ENCODE measurements at places on chromosomes 3 and 15. TPM values are rescaled to one million over a fixed set of nuclear protein-coding genes. Genes with fewer than 3 reads are reported as not detected.

The ADGRG7 gene
- not detected for total RNA-seq

The PHLDB2 gene
- 2.1 TPM for total RNA-seq

The GOLGA6L4 gene
- 0.15 TPM for total RNA-seq

The NOX5 gene
- total RNA-seq: not detected

The PSTPIP1 gene
- 40.4 TPM for total RNA-seq

DNA sequence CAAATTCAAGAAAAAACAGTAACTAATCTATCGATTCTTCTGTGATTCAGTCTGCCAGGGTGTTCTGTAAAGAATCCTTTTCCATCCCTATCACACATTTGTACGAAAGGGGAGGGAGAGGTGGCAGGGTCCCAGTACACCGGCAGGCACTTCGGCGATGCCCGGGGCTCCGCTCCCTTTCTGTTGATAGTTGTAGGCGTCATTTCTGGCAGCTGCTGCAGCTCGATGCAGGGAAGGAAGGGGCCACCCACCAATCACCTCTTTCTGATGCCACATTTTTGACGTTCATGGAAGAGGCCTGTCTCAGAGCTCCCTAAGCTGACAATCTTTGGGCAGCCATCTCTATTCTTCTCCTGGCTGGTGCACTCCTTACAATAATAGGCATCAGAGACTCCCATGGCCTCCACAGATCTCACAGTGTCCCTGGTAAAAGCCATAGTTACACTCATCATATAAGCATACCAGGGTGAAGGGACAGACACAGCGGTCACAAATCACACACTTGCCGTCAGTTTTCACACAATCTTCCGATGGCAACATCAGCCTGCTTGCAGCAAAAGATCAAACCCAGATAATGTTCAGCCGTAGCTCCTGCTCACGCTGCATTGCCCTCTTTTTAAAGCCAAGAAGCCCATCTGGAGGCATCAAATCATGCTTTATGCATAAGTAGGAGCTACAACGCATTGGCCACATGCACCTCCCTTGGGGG lies 60.8 kb upstream of the ZBTB38 start:
- H3K36me3 ChIP-seq: no peaks in the 10 kb centered on the region
- H3K4me1 ChIP-seq: peaks cover 18% of the 10 kb centered on the region
- H3K4me3 ChIP-seq: no peak overlapping the region
- DNase-seq: no peak
- H3K27me3 ChIP-seq: no peaks in the 10 kb centered on the region

DNA sequence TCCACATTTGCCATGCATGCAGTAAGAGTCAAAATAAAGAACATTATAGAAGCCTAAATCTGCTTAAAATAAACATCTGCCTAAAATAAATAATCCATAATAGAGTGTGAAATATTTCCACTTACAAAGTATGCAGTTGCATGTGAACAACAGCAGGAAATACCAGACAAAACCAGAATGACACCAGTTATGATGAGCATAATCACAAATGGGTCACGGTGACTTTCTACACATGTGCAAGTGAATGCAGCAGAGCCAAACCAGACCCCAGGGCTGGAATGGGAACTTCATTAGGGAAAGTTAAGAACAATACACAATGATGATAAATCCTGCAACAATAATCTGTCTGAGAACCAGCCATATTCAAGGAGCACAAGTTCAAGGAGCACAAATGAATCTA lies 615.5 kb downstream of the ROBO2 start:
- no peak for DNase-seq
- no peaks in the 10 kb centered on the region for H3K36me3 ChIP-seq
- no peak overlapping the region for H3K27ac ChIP-seq
- H3K4me3 ChIP-seq: no peak overlapping the region

DNA sequence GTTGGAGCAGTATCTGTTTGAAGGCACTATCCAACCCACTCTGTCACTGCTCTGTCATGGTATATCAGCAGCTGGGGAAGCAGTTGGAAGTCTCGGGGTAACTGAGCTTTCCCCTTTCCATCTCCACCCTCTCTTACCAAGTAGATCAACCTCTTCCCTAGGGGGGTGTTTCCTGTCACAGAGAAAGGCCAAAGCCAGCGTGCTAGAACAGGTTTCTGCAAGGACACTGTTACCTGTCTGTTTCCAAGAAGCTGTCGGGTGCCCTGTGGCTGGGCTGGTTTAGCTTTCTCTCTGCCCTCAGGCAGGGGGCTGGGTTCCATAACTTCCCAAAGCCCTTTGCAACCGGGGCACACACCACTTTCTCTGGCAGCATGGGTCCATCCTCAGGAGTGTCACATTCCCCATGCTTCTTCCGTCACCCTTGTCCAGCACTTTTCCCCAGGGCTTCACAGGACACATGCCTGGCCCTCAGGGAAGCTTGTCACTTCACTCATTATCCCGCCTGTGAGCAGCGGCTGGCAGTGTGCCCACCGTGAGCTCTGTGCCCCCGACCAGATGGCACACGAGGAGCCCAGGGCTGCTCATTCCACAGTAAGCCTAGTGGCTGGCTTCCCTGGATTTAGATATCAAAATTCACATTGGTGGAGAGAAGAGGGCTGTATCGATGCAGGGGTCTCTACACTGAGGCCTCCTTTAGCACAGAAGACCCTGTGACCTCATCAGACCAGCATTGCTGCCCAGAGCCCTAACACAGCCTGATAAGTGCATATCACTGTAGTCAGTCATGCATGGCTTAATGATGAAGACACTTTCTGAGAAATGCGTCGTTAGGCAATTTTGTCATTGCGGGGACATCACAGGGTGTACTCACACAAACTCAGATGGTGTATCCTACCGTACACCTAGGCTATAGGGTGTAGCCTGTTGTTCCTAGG lies 205.8 kb downstream of the SLCO3A1 start:
- H3K4me1 ChIP-seq: no peaks in the 10 kb centered on the region
- H3K36me3 ChIP-seq: no peaks in the 10 kb centered on the region
- no peaks in the 10 kb centered on the region for H3K27me3 ChIP-seq
- H3K27ac ChIP-seq: no peak overlapping the region
- no peak overlapping the region for H3K4me3 ChIP-seq

DNA sequence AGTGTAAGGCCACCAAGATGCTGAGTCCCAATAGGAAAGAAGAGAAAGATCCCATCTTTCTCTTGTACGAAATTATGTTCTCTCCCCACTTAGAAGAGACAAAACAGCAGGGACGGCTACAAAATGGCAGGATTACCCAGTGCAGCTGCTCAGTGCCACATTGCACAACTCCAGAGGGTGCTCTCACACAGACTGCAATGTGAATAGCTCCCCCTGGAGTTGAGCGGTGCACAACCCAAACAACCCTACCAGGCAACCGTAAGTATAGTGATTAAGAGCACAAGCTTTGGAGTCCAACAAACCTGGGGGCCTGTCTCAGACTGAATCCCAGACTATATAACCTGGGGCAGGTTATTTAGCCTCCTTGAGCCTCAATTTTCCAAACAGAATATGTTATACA lies 3.1 kb upstream of the BHLHE40 start:
- no peak overlapping the region for H3K27ac ChIP-seq
- DNase-seq: peak; percentile 79
- no peak overlapping the region for H3K4me3 ChIP-seq
- H3K27me3 ChIP-seq: 0 out of 2 replicates have a peak, but pooled peaks cover 2% of the 10 kb centered on the region
- no peaks in the 10 kb centered on the region for H3K36me3 ChIP-seq

- peaks cover 22% of the 10 kb centered on the region for H3K4me1 ChIP-seq
- H3K27me3 ChIP-seq: no peaks in the 10 kb centered on the region
- no peak overlapping the region for H3K27ac ChIP-seq
- peak overlapping the region; percentile 6 for H3K4me3 ChIP-seq
- DNase-seq: no peak
- H3K36me3 ChIP-seq: no peaks in the 10 kb centered on the region
Observed at GRCh38 chr15:70327328-70327855, 229.7 kb upstream of the TLE3 start.

- no peaks in the 10 kb centered on the region for H3K4me1 ChIP-seq
- no peak overlapping the region for H3K4me3 ChIP-seq
- no peak overlapping the region for H3K27ac ChIP-seq
- no peak for DNase-seq
Observed at GRCh38 chr15:59879506-59880265, 124.4 kb upstream of the FOXB1 start.

- no peak for DNase-seq
- no peaks in the 10 kb centered on the region for H3K4me1 ChIP-seq
Observed at GRCh38 chr15:59171067-59171397, 35.6 kb upstream of the LDHAL6B start.

GRCh38 chr3:120773932-120774331 lies 31.4 kb downstream of the GTF2E1 start:
- H3K4me1 ChIP-seq: peaks cover 10% of the 10 kb centered on the region
- no peaks in the 10 kb centered on the region for H3K27me3 ChIP-seq
- peaks cover 29% of the 10 kb centered on the region for H3K36me3 ChIP-seq
- H3K27ac ChIP-seq: no peak overlapping the region
- DNase-seq: no peak

DNA sequence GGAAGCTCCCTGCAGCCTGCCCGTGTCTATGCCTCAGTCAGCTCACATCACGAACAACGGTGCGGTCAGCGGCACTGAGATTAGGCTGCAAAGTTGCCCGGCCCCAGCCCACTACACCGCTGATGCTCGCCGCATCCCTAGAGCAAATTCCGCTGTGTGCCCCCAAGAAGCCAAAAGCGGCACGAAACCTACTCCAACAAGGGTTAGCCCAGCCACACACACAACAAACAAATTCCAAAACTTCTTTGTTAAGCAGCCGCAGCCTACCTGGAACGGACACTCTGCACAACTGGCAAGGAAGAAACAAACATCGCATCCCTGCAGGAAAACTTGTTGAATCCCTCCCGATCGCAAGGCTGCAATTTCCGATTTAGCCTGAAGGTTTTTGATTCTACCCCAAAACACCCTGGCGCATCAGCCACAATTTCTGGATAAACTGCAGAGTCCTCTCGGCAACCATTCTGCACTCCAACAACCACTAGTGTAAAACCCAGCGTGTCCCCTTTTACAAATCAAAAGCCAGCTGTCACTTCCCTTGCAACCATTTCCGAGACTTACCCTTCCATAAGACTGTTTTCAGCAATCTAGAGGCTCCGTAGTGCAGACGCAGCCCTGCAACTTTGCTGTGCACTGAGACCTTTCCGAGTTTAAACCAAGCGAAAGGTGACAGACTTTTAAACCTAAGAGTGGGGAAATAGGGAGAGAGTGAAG lies 449 bp downstream of the ROBO1 start:
- no peaks in the 10 kb centered on the region for H3K36me3 ChIP-seq
- no peak overlapping the region for H3K4me3 ChIP-seq
- no peaks in the 10 kb centered on the region for H3K4me1 ChIP-seq
- no peak for DNase-seq
- no peaks in the 10 kb centered on the region for H3K27me3 ChIP-seq

DNA sequence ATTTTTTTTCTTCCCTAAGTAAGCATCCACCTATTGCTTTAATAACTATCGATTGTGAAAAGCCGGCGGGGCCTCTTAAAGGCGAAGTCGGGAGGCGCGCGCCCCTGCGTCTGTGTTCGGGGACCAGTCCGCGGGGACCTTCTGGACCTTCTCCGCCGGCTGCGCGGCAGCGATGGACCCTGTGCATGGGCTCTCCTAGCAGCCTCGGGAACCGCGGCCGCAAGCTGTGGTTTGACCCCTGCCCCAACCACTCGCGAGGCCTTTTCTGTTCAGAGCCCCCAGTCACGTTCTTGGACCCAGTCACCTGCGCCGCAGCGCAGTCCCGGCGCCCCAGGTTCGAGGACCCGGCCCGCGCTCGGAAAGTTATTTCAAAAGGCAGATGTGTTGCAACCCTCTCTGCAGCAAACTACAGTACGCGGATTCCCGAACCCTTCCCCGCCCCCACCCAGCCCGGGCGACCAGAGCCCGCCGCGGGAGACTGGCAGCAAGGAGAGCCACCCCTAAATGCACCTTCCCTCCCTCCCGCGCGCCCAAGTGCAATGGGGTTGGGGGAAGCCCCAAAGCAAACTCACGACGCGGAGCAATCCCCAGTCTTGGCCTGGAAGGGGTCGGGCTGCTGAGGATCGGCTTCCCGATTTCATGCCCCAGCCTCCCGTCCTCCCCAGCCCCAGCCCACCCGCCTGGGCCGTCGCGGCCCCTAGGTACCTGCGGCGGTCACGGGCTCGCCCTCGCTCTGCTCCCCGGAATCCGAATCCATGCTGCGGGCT lies 684 bp downstream of the TNFAIP8L3 start:
- H3K27ac ChIP-seq: no peak overlapping the region
- no peak overlapping the region for H3K4me3 ChIP-seq
- DNase-seq: no peak
- H3K27me3 ChIP-seq: no peaks in the 10 kb centered on the region
- no peaks in the 10 kb centered on the region for H3K36me3 ChIP-seq

DNA sequence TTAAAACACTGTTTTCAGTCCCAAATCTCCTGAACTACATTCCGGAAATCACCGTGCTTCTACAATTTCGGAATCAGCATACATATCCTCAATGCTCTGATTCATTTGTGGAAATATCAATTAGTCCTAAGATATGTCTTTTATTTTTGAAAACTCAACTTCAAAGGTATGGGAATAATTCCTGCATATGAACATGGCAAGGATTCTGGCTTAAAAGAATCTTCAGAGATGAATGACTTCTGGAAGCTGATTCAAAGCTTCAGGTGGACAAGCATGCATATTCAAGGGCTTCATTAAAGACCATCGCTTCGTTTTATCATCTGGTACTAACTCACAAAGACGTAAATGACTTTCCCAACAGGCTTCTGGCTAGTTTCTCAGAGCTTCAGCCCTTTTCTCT lies 246.0 kb upstream of the LRRN1 start:
- no peak overlapping the region for H3K4me3 ChIP-seq
- H3K36me3 ChIP-seq: no peaks in the 10 kb centered on the region
- DNase-seq: no peak
- no peaks in the 10 kb centered on the region for H3K4me1 ChIP-seq
- no peaks in the 10 kb centered on the region for H3K27me3 ChIP-seq

DNA sequence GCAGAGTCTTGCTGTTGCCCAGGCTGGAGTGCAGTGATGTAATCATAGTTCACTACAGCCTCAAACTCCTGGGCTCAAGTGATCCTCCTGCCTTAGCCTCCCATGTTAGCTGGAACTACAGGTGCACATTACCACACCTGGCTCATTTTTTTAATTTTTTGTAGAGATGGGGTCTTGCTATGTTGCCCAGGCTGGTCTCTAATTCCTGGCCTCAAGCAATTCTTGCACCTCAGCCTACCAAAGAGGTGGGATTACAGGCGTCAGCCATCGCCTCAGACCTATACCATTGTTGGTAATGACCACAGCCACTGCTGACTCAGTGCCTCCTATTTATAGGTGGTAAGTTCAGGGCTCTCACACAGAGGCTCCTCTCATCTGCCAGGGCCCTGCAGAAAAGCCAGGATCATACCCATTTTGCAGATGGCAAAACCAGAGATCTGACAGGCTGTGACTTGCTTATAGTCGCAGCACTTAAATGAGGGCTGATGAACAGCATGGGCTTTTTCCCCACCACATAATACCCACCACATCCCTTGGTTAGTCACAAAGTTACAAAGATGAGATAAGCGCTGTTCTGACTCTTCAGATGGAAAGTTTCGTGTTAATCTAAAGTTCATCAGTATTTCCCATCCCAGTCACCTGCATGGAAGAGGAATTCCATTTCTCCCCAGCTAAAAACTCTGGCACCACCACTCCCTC lies 21.8 kb upstream of the SPATA12 start:
- H3K4me3 ChIP-seq: no peak overlapping the region
- peaks cover 17% of the 10 kb centered on the region for H3K4me1 ChIP-seq
- DNase-seq: no peak
- H3K27ac ChIP-seq: no peak overlapping the region
- no peaks in the 10 kb centered on the region for H3K27me3 ChIP-seq

GRCh38 chr3:51139616-51140015 lies 245.5 kb upstream of the MANF start:
- no peaks in the 10 kb centered on the region for H3K4me1 ChIP-seq
- no peak overlapping the region for H3K27ac ChIP-seq
- no peak overlapping the region for H3K4me3 ChIP-seq
- no peak for DNase-seq

- no peaks in the 10 kb centered on the region for H3K36me3 ChIP-seq
- H3K4me3 ChIP-seq: no peak overlapping the region
- H3K27ac ChIP-seq: no peak overlapping the region
- no peaks in the 10 kb centered on the region for H3K4me1 ChIP-seq
Observed at GRCh38 chr3:134344560-134344959, 29.7 kb downstream of the AMOTL2 start.

Data from Karpas-422 (cell line).